Left renal pelvis (tissue), 4 donors: ENCODE measurements at places on chromosomes 5 and 9. TPM values are rescaled to one million over a fixed set of nuclear protein-coding genes. Genes with fewer than 3 reads are reported as not detected.

DNA sequence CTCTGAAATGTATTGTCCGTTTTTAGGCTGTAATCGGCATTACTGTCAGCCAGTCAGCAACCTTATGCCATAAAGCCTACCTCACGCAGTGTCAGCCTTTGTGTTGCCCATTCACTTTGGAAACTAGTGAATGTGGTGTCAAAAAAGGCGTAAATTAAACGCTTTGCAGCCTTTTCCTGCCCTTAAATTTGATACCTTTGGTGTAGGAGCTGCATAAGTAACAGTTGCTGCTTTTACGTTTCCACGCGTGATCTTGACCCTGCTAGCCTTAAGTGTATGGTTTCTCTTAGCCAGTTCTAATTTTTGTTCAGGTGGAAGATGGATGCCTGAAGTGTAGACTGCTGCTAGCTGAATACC lies 257.7 kb downstream of the EPB41L4A start:
- no peak for DNase-seq

DNA sequence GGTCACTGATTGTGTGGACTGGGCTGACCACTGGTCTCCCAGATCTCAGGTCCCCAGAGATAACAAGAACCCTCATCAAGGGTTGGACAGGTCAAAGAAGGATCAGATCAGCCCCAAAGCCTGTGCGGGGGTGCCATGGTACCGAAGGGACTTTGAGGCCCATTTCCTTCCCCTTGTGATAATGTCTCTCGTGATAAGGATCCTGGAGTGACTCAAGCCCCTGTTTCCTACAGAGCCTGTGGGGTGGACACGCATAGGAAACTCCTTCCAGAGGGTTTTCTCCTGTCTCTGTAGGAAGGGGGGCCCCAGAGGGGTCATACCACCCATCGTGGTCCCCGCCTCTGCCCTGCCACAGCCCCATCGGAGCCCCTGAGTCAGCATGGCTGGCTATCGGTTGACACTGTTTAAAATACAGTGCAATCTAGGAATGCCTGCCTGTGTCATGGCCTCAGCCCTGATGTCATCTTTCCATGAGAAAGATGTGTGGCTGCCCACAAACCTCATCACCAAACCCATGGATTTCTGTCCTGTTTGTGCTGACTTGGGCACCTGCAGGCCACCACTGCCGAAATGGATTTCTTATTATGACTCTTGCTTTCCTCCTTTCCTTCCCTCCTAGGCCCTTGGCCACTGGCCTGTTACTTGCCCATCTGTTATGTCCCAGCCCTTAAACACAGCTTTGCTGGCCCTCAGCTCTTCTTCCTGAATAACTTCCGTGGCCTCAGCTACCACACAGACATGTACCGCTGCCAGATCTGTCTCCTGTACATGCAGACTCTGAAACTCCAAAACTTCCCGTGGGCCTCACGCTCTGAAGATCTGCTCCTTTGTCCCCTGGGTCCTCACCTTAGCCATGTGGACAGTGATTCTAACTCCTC lies 2.9 kb upstream of the CSF2 start:
- DNase-seq = no peak

DNA sequence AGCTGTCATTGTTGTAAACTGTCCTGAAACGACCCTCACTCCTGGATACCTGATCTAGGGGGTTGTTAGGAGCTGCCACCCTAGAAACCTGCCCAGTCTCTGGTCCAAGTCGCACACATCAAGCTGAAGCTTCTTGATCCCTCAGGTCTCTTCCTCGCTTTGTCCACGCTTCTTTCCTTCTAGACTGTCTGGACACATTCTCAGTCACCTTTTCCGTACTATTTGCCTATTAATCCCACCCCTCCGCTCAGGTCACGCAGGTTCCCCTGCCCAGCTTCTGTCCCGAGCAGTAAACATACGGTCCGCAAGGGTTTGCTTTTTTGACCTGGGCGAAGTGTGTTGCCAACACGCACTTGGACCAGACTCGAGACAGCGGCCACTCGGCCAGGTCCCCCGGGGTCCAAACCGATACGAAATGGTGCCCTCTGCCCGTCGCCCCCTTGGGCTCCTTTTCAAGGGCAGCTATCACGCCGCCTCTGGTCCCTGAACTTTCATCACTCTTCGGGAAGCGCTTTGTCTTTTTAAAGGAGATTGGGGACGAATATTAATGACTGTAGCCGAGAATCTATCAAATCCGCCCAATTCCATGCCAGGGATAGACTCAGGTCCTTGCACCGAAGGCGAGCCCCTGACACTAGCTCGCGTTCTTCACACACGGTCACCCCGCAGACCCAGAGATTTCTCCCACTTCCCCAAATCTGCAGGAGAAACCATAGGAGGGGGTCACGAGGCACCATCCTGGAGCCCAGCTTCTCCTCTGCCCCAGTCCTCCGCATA lies 814 bp downstream of the PLCXD3 start:
- no peak for DNase-seq

- no peak for DNase-seq
Observed at GRCh38 chr5:106865279-106865678, 805.5 kb downstream of the EFNA5 start.

DNA sequence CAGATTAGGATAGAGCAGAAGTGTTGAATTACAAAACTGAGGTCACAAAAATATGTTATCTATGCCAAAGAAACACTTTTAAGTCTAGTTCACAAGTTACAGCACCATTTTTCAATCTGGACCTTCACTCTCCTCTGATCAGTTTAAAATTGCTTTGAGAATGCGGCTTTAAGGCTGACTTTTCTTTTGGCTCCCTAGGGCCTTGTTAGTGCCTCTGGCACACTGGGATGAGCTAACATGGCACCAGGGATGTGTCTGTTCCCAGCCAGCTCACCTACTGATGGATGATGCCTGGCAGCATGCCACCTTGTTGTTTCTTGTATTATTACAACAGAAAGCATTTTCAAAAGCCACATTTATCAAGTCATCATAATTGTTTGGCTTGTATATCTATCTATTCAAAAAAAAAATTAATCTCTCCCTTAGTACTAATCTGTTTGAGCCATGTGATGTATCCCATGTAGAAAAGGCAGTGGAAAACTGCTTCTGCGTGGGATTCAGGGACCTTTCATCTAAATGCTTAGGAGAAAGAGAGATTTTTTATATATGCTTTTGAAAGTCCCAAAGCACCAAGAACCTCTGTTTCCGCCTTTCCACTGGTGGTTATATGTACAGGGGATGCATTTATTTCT lies 46.6 kb downstream of the ADAMTSL1 start:
- no peak for DNase-seq

DNA sequence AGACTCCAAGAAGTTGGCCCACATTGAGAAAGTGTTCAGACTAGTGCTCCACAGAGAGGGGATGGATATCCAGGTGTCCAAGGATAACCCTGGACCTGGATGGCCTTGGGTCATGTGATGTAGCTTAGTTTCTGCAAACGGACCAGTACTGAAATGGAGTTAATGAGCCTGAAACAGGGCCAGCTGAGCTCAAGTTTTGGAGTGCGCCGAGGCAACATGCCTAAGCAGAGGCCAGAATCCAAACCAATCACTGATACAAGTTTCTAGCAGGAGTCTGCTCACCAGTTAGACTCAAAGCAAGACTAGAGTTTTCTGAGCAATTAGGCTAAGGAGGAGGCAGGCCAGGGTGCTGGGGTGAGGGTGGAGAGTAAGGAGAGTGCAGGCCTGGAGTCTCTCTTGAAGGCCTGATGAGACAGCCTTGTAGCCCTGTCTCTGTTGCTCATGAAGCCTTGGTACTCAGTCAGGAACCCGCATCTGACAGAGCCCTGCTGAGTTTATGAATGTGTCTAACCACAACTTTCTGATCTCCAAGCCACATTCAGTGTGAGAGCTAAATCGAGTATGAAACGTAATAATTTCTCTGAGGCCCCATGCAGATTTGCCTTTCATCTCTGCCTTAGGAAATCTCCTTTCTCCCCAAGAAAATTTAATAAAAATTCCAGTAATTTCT lies 68.9 kb upstream of the EQTN start:
- no peak for DNase-seq

DNA sequence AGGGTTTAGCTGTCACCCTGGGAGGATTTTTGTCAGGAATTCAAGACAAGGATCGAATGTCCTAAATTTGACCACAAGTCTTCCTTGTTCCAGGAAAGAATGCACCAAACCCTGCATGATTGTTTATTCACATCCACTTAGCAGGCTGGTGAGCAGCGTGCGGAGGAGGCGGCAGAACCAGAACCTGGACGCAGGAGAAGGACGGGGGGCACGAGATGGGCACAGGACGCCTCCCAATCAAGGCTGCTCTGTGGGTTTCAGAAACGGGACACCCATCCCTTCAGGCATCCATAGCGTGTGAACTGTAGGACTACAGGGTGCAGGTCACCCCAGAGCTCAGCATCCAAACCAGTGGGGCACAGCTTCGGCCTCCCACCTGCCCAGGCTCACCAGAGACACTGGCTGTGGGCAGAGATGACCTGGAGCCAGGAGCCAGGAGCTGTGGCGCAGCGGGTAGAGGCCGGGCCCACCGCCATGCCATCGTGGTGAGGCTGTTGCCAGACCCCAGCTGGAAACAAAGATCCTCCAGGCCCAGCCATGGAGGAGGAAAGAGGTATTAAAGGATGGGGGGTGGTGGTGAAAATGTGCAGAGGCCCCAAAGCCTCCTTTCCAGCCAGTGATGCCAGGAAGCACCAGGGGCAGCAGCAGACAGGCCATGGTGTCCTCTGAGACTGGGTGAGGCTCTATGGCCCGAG lies 32.3 kb upstream of the ADAMTS2 start:
- DNase-seq = no peak

- DNase-seq = no peak
Observed at GRCh38 chr9:136306211-136307208, 2.6 kb upstream of the CCDC187 start.

Gene NUP188
- polyA plus RNA-seq = 32.0 TPM

Gene PCDHGA1
- 0.47 TPM for polyA plus RNA-seq

Gene SHB
- 13.4 TPM for polyA plus RNA-seq

Gene AGXT2
- polyA plus RNA-seq = 1.4 TPM

Gene ADGRD2
- polyA plus RNA-seq = not detected

Gene SIMC1
- 21.8 TPM for polyA plus RNA-seq

Gene NPR3
- polyA plus RNA-seq = 30.0 TPM
